ENCODE measurements at places on chromosomes 5 and 9.
A peak's percentile ranks its signal among the peaks of the same experiment; 100 is the strongest.

DNA sequence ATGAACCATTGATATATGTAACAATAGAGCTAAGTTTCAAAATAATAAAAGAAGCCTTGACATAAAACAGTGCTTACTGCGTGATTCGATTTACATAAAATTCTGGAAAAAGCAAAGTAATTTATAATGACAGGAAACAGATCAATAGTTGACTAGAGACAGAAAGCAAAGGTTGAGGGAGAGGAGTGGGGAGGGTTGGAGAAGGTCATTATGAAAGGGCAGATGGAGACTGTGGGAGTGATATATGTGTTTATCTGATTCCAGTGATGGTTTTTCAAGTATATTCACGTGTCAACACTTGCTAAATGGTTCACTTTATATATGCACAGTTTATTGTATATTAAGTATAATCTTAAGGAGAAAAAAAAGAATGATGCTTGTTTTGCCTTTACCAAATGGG lies 1885.7 kb upstream of the NUDT12 start:
- DNase-seq: no peak

- no peak for DNase-seq
These were observed 1207.1 kb upstream of the CDH18 start for GRCh38 chr5:21195145-21195544.

GRCh38 chr9:79759460-79759859 lies 187.7 kb downstream of the TLE4 start:
- DNase-seq: no peak

DNA sequence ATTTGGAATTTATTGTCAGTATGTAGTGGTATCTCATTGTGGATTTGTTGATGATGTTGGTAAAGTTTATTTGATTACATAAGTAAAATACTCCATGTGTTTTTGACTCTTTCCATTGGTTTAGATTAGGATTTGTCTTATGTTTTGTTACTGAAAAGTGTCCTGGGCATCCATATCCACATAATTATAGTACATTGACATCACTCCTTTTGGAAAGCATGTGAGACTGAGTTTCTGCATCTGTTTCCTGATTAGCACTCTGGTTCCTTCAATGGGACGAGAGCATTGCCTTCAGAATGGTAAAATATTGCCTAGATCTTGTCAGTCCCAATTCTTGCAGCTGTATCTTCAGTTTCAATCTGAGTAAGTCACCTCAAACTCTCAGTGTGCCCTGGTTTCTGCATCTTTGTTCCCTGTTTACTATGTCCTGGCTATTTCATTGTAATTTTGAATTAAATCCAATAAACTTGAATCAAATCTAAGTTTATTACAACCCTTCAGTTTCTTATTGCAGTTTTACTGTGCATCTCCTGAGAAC lies 128.1 kb downstream of the FBXO38 start:
- DNase-seq: no peak

GRCh38 chr5:39619168-39619818 lies 194.5 kb upstream of the DAB2 start:
- DNase-seq: no peak

DNA sequence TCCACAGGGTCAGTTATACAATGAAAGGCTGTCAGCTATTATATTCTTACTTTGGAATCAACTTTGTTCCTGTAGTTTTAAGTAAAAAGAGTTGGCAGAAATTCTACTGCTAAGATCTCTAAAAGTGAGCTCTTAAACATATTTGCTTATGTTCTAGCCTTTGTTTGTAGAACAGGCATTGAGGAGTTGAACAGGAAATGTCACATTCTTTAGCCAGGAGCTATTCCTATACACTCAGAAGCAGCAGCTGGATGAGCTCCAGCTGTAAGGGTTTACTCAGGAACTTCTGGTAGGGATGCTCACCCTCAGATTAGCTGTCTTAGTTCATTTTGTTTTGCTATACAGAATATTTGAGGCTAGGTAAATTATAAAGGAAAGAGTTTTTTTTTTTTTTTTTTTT lies 22.4 kb upstream of the SPINK14 start:
- DNase-seq: no peak

DNA sequence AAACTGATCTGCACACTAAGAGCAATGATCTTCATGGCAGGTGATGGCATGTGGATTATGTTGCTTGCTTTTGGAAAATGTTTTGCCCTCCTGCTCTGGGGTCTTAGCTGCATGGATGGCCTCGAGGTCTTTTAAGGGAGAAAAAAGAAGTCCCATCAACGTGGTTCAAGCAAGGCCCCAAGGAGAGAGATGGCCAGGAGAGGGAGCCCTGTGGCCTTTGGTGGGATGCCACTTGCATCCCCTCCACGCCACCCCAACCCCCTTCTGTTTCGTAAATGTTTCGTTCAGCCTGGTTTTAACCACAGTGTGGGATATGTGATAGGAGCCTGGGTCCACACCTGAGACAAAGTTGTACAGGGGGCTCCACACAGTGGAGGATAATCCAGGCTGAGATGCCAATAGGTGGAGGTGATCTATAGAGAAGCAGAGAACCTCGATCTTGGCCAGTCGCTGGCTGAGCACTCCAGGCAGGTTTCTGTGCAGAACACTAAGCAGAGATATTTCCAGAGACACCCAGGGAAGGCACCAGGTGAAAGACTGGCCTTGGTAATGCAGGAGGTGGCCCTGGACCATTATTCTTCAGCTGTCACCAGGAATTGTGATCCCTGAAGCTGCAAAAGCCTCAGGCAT lies 25.8 kb upstream of the FRRS1L start:
- DNase-seq: no peak

DNA sequence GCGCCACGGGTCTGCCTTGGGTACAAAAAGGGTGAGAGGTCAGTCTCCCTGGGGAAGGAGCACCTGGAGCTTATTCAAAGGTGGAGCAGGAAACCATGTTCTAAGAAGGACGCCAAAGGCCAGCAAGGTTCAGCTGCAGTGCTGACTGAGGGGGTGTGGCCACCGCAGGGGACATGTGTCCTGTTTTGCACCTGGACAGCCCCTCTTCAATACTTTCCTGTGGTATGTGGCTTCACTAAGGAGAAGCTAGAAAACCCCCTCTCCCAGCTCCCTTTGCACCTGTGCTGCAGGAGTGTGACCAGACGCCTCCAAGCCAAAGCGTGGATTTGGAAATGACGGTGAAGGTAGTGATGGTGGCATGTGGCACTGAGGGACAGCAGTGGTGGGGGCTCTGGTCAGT lies 23.6 kb downstream of the TRIM14 start:
- DNase-seq: no peak

GRCh38 chr5:107535849-107536248 lies 134.9 kb downstream of the EFNA5 start:
- no peak for DNase-seq

DNA sequence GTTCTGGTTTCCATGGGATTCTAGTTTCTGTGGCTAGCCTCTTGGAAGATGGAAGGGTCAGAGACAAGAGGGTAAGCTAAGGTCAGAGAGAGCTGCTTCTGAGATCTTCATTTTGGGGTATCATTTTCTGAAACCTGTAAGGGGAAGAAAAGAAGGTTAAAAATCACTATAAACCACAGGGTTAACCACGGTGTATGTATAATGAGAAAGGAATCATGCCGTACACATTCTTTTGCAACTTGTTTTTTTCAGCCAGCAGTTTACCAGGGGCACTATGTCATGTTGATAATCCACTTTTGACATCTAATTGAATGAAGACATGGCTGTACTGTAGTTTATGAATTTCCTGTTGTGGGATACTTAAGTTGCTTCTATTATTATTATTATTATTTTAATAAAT lies 164.4 kb downstream of the FOCAD start:
- no peak for DNase-seq

GRCh38 chr5:108193021-108193795 lies 188.7 kb downstream of the FBXL17 start:
- DNase-seq: no peak

- DNase-seq: no peak
These were observed 2.1 kb downstream of the RIC1 start for GRCh38 chr9:5631026-5631425.

- no peak for DNase-seq
These were observed 1.1 kb downstream of the GSN start for GRCh38 chr9:121268851-121269641.

GRCh38 chr9:83538172-83538889 lies at the start of gene FRMD3:
FRMD3 (minus strand) TSS chr9:83538401; CDS start chr9:83538231, 170 bp downstream.
- DNase-seq: no peak

- DNase-seq: peak; percentile 25
These were observed at the start of gene ZNF300 for GRCh38 chr5:150904479-150905311. ZNF300 (minus strand) TSS chr5:150904980; CDS start chr5:150903155, 1,825 bp downstream.

DNA sequence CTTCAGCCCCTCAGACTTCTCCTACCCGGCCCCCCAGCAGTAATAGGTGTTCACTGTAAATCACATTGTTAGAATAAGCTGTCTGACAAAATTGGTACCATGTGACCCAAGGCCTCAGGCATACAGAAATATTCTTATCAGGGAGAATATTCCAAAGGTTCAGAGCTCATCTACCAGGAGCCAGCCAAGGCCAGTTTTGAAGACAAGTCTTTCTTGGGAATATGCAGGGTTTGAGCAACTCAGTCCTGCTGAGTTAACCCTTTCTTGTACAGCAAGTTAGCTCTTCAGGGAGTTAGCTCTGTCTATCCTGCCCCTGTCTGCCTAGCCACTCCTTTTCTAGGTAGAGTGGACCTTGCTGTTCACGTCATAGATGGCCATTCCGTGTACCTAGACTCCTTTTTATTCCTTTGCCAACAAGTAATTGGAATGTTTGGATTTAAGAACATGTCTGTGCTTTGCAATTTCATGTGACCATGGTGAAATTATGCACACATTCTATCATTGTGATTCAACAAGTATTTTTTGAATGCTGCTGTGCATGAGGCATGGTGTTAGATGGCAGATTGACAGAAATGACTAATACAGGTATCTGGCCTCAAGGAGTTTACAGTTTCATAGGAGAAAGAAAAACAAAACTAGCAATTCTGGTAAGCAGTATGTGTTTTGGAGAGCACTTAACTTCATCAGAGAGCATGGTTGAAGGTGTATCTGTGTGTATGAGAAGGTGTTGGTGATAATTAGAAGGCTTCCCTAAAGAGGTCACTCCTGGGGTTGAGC lies 22.6 kb downstream of the TGFBR1 start:
- DNase-seq: no peak

DNA sequence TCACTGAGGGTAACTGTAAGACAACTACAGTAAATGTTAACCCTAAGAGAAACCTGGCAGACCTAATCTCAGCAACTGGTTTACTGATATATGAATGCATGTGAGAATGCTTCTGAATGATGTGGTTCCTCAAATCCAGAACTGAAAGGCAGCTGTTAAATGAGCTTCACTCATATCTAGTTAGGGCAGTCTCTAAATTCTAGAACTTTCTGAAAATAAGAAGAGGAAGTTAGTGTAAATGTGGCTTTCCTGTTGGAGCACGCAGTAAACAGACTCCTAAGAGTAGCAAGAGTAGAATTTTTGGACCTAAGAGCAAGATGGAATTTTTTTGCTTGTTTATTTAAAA lies 117.9 kb upstream of the KCNN2 start:
- DNase-seq: no peak

DNA sequence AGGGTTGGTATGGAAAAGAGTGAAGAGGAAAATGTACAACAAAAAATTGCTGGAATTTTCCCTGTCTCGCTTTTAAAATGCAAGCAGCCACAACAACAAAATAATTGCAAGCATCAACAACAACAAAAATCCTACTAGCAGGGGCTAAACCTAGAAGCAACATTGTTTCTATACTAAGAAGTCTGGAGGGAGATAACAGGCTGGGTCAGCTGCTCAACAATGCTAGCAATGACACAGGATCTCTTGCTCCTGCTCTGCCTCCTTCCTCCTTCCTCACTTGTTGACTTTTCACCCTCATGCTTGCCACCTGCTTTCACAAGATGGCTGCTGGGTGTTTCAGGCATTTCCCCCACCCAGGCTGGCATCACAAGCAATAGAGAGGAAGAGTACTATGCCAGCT lies 7.6 kb upstream of the AOPEP start:
- no peak for DNase-seq

DNA sequence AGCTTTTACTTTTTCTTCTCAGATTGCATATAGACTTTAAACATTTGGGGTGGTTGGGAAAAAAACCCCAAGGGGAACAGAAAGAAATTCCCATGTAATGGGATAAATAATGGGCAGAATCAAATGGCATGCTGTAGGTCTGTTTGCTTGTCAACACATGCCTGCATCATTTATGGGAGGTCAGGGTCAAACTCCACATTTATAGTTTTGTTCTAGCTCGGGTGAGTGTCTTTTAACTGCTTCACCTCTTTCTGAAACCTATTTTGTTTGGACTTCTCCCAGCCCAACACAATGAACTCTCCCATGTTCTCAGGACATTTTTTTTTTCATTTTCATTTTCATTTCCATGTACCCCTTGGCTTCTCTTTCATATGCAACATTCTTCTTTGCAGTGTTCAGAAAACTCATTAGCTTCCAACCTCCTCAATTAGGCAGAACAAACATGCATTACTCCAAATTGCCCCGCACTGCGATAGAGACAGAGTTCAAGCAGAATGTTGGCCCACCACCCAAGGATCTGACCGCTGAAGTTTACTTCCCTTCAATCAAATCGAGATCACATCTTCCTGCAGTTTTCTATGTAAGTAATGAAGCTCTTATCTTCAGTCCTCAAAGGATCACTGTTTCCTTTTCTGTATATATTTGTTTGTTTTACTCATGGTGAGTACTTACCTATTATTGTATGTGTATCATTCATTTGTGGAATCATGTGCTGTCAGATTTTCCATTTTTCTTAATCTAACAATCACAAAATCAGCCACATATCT lies 354.6 kb downstream of the ZSWIM6 start:
- no peak for DNase-seq

DNA sequence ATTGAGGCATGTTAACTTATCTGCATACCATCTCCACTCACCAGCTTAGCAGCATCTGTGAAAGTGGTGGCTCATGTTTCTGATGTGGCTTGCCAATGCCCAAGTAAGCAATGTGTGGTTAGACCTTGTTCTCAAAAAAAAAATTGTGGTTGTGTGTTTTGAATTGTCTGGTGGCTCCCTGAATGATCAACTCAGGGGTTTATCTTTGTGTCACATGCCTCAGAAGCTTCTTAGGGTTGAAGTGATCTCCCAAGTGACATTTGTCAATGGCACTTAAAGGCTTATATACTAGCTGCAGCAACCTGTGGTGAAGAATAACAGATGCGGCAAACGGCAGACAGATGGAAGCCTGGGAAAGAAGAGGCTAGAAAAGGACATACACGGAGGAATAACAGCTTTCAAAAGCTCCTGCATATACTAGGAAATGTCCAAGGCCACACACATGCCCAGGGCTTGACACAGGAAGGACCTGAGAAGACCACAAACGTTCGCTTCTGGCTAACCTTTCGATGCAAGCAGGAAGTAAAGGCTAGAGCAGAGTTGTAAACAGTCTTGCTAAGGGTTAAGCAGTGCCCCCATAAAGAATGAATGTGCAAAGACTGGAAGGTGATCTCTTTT lies 42.2 kb upstream of the FSD1L start:
- no peak for DNase-seq

Measured in activated naive CD8-positive, alpha-beta T cell treated with anti-CD3 and anti-CD28 coated beads, Interleukin-2, amount 50 U/mL, for 16 hours (primary cell).